ENCODE measurements at places on chromosomes 6 and 20.

- no peak for DNase-seq
These were observed 16.3 kb downstream of the BPI start for GRCh38 chr20:38320221-38320620.

GRCh38 chr20:49906101-49906604 is 9.2 kb downstream of the SPATA2 start:
- DNase-seq = no peak

GRCh38 chr6:148580442-148580841 is 166.4 kb upstream of the UST start:
- no peak for DNase-seq

GRCh38 chr20:25461786-25462545 is 54.5 kb downstream of the GINS1 start:
- DNase-seq = no peak

GRCh38 chr20:50115041-50115512 is 2.1 kb upstream of the UBE2V1 start:
- DNase-seq = no peak
